Urinary bladder (tissue), 4 donors: ENCODE measurements at places on chromosomes 3 and 15. TPM values are rescaled to one million over a fixed set of nuclear protein-coding genes. Genes with fewer than 3 reads are reported as not detected.

The FRMD5 gene
- total RNA-seq = 2.9 TPM

The LMOD3 gene
- total RNA-seq = 3.0 TPM

The SAMMSON gene
- 0.21 TPM for total RNA-seq

The CDAN1 gene
- total RNA-seq = 8.2 TPM

The GRK7 gene
- total RNA-seq = 0.16 TPM

The MED12L gene
- total RNA-seq = 3.1 TPM

The ANKRD63 gene
- not detected for total RNA-seq

The MRPS22 gene
- 62.1 TPM for total RNA-seq

DNA sequence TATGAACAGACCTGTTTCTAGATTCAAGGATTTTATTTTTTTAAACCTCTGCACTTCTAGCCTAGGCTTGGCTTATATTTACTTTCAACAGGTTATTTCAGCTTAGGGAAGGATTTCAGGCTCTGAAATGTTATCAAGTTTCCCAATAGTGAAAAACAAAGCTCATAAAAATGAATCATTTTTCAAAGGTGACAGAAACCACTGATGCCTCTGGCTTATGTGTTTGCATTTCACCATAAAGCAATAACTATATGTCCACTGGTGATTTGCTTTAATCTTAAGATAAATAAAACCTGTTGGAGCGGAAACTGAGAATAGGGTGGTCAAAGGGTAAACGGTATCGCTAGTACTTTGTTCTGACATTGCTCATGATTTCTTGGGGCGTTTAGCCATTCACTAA is 141.2 kb upstream of the LRIG1 start:
- no peak for DNase-seq

- DNase-seq = no peak
Observed at GRCh38 chr3:156014489-156014888, 105.9 kb upstream of the KCNAB1 start.

DNA sequence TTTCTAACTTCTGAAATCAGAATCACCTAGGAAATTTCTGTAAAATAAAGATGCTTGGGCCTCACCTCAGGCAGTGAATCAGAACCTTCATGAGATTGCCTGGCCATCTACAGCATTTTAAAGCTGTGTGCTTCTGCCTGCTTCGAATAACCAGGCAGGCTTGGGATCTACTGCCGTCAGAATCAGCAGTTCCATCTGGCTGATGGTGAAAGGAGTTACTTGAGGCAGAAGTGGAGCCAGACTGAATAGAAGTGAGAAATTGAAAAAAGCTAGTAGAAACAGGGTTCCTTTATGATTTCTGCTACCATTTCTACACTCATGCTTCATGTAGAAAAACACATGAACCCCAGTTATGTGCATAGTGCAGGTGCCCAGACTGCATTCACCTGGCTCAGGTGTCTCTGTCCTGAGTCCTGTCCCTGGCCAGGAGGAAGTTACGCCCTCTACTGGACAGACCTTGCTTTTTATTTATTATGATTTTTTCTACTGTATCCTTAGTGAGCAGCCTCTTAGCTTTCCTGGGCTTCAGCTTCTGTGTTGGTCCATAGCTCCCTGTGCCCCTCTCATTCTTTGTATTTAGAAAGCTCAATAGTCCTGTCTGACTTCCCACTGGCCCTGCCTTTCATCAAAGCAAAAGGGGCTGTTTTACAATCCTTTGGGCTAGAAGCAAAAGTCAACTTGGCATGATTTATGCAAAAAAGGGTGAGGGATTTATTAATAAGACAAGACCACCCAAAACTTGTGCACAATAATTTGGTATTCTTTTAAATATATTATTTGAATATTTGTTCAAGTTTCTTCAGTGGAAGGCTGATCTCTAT is 200.8 kb upstream of the GOLGA6L4 start:
- no peak for DNase-seq

- no peak for DNase-seq
Observed at GRCh38 chr15:61337541-61337940, 108.4 kb upstream of the RORA start.

DNA sequence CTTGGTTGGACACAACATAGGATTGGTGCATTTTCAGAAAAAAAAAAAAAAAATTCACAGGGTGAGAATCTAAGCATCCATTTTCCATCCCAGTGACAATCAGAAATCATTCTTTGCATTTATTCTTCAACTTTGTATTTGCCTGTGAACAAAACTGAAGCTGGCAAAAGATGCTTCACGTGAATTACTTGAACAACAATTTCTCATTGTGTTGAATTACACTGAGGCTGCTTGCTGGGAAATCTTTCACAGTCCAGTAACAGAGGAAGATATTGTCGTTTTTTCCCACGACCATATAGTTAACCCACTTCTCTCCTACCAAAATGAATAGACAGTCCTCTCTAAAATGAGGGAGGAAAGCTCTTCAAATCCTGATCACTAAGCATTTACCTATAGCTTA is 4.3 kb upstream of the SLCO3A1 start:
- no peak for DNase-seq

GRCh38 chr15:72858205-72858604 is 74.6 kb upstream of the ADPGK start:
- no peak for DNase-seq

DNA sequence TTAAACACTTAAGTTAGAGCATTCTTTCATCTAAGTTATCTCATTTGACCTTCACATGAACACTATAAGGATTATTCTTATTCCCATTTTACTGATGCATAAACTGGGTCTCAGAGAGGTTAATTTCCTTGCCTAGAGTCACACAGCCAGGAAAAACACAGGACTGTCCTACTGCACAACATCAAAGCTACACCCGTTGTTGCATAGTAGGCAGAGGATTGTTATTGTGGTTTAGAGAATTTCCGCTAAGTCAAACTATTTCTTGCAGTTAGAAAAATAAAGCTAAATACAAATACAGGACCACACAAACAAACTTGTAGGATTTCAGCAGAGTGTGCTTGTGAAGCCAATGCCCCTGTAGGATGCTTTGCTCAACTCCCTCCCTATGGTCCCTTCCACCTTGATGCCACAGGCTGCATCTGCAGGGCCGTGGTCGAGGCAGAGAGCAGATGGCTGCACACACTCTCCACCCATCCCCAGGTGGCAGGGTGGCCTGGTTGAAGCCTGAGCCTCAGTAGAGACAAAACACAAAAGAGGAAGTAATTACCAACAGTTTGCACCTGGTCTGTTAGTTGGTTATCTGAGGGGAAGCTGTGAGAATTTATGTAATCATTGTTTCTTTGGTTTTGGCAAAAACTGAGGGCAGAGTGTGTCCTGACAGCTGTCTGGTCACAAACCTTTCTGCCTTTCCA is 41.1 kb upstream of the SKOR1 start:
- no peak for DNase-seq

- DNase-seq = no peak
Observed at GRCh38 chr15:35886765-35887164, 340.8 kb upstream of the DPH6 start.

- no peak for DNase-seq
Observed at GRCh38 chr15:52778457-52778856, 11.7 kb downstream of the ONECUT1 start.
